ENCODE measurements at places on chromosomes 2 and 18.

DNA sequence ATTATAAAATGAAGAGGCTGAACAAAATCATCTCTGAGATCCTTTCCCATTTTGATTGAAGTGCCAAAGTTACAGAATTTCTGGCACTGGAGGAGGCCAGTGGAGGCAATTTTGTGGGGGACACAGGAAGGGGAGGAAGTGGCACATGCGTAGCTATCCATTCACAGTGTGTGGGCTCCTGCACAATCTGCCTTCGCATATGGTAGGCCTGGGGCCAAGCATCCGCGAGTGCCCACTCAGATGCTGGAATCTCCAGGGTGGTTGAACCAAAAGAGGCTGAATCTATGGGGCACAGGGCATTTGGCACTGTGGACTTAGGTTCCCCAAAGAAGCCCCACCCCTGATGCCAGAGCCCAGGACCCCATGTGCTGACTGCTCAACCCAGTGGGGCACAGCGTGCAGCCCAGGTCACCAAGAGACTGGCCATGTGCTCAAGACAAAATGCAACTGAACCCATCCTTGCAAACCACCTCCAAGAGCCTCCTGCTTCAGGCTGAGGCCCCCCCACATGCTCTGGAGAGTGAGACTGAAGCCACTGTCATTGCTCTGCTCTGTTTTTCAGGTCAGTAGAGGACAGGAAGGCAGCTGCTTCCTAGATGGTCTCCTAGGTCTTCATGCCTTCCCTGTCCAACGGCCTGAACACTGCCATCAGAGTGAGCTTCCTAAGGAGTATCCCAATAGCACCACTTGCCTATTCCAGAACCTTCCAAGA is 28.5 kb downstream of the ST8SIA5 start:
- peak; percentile 4 for DNase-seq

DNA sequence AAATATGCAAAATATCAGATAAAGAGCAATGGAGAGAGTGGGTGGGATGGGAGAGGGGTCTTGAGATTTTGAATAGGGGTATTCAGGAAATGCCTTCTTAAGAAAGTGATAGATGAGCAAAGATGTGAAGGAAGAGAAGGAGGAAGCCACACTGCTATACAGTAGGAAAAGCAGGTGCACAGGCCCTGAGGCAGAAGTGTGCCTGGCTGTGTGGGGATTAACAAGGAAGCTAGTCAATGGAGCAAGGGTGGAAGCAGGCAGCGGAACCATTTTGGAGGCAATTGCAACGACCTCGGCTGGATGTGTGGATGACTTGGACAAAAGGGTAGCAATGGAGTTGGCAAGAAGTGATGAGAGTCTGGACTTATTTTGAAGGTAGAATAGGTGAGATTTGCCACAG is 11.0 kb upstream of the CNGA3 start:
- no peak for DNase-seq

GRCh38 chr2:158488442-158489216 is 31.9 kb downstream of the PKP4 start:
- DNase-seq, result no peak

- DNase-seq, result peak; percentile 85
Measured at GRCh38 chr2:232523682-232524597, 2.0 kb upstream of the CHRND start.

GRCh38 chr2:62524293-62524941 is 18.4 kb upstream of the TMEM17 start:
- DNase-seq, result no peak

- DNase-seq, result peak; percentile 70
Measured at GRCh38 chr18:11947214-11948191, 33.8 kb upstream of the IMPA2 start.

DNA sequence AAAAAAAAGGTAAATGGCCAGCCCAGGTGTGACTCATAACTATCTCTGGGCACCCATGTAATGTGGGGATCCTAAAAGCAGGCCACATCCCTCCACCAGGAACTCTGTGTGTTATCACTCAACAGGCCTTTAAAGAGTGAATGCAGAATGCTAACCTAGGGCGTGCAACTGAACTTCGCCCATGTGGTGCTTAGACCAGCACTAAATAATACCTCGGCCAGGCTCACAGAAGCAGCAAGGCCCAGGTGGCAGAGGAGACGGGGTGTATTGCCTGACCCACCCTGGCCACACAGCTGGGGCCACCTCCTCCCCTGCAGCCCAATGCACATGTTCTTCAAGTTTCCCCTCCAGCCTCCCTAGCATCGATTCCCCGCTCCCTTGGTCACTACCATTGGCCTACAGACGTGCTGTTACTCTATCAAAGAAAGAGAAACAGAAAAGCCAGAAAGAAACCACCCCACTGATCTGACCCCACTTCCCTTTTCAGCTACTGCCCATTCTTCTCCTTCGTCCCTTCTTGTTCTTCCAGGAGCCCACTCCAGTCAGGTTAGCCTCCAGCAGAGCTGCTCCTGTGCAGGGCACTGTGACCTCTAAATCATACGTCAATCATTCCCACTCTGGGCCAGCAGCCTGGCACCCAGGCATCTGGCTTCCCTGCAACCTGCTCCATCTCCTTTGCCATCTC is 22.0 kb downstream of the FAM178B start:
- no peak for DNase-seq

DNA sequence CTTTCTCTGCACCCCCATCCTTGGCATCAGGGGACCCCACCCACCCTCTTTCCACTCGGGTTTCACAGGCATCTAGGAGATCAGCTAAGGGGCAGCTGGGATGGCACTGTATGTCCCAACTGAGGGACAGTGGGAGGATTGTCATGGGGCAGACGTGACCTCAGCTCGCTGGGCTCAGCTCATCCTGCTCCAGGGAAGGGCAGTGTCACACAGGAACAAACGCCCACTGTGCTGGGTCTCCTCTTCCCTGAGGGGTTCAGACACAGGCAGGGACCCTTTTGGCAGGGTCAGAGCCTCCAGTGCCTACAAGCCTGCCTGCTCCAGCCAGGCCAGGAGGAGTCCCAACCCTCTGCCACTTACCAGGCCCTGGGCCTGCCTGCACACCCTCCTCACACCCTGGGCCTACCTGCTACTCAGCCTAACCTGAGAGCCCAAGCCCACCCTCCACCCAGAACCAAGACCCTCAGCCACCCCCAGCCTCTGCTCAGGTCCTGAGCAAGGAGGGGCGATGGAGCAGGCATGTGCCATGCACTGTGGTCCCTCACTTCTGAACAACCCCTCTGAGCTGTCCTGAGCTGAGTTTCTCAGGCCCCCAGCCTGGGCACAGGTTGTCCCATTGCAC is 68.2 kb downstream of the HS1BP3 start:
- no peak for DNase-seq

DNA sequence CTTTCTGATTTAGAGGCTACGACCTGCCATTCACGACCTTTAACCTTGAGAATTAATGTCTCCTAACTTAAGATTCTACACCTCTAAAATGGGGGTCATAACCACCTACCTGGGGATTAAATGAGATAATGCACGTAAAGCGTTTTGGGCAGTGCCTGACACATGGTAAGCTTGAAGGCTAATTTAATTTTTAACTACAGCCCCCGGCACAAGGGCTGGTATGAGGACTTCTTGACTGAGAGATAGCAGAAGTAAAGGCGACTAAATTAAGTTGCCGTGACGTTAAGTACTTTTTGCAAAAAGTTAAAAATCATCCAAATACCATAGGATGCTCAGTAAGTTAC is 549 bp downstream of the MRPL35 start:
- DNase-seq, result no peak

- no peak for DNase-seq
Measured at GRCh38 chr2:138182937-138183312, 218.7 kb downstream of the HNMT start.

GRCh38 chr2:101975171-101975870 is 16.4 kb upstream of the IL1R2 start:
- DNase-seq, result no peak

DNA sequence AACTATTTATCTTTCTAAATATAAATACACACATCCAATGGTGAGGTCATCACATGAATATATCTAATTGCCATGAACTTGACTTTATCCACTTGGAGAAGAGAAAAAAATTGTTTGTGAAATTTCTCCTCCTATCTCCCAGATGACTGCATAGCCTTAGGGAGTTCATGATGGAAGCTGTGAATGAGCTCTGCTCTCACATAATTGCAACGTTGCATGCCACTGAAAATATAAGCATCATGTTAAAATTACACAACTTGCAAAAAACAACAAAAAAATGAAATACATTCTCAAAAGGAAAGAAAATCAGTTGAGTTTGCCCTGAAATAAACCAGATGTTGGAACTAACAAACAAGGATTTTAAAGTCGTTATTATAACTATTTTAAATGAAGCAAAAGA is 50.6 kb upstream of the OSR1 start:
- DNase-seq, result no peak

- no peak for DNase-seq
Measured at GRCh38 chr2:218777276-218777990, 4.5 kb upstream of the CYP27A1 start.

DNA sequence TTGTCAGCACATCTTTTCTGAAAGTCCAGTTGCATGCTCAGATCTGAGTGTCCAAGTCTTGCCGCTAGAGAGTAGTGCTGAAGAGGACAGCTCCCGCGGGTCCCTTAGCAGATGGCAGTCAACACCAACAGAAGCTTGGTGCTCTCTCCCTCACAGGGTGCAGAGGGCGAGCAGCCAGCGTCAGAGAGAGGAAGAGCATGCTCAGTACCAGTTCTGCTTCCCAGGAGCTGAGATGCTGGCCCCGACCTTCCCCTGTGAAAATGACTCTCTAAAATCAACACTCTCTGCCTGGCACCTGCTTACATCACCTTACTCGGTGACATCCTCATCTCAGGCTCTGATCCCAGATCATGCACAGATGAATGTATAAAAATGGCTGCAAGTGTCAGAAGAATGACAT is 86.0 kb upstream of the TWIST2 start:
- peak; percentile 81 for DNase-seq

- DNase-seq, result no peak
Measured at GRCh38 chr2:200455958-200456421, 53.9 kb downstream of the KCTD18 start.

DNA sequence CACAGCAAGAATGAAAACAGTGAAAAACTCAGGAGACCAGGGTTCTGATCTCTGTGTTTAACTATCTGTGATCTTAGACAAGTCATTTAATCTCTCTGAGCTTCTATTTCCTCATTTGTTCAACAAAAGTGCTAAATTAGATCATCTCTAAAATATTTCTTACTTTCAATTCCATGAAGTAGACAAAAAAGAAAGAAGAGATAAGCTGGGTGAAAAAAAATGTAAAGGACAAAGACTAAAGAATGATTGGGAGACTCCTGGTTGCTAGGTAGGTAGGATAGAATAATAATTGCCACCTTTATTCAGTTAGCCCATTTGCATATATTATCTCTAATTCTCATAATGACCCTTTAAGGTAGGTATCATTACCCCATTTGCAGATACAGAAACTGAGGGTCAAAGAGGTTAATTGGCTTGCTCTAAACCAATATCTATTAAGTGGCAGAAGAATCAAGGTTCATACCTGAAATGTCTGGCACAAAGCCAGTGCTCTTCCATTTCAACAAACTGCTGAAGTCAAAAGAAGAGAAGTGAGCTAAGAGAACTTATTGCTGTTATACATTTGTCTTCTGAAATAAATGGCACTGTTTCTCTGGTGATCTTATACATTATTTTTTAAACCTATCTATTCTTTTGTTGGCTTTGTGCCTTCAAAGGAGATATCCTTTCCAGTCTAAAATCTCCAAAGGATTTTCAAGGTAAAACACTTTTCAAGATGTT is 141.7 kb downstream of the OTX1 start:
- no peak for DNase-seq

- peak; percentile 73 for DNase-seq
Measured at GRCh38 chr2:237662671-237663093, 35.3 kb downstream of the LRRFIP1 start.

GRCh38 chr2:170332676-170333402 is 154.9 kb downstream of the MYO3B start:
- DNase-seq, result no peak

GRCh38 chr2:65706411-65706810 is 274.0 kb upstream of the SPRED2 start:
- DNase-seq, result no peak

DNA sequence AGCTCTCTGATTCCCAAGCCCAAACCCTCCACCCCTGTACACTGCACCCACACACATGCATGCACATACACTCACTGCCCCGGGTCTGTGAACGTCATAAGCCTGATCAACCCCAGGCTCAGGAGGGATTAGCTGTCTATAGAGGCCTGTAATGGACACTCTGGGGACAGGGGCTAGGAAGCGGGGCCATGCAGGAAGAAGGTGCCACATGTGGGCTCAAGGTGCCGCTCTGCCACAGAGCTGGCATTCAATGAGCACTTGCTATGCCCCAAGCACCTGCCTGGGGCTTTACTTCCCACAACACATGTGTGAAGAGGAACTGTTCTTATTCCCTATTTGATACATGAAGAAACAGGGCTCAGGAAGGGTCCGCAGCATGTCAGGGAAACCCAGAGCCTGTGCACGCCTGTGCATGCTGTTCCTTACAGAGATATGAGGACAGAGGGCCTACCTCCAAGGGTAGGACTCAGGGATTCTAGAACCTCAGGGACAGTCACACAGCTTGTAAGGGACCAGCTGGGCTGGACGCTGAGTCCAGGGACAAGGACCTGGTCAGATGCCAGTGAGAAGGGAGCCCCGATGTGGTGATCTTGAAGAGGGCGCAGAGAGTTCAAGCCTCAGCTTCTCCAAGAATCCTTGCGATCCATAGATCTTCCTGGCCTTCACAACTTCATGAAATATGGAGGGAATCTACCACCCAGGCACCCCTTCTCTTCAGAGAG is 5.0 kb downstream of the BIN1 start:
- no peak for DNase-seq

DNA sequence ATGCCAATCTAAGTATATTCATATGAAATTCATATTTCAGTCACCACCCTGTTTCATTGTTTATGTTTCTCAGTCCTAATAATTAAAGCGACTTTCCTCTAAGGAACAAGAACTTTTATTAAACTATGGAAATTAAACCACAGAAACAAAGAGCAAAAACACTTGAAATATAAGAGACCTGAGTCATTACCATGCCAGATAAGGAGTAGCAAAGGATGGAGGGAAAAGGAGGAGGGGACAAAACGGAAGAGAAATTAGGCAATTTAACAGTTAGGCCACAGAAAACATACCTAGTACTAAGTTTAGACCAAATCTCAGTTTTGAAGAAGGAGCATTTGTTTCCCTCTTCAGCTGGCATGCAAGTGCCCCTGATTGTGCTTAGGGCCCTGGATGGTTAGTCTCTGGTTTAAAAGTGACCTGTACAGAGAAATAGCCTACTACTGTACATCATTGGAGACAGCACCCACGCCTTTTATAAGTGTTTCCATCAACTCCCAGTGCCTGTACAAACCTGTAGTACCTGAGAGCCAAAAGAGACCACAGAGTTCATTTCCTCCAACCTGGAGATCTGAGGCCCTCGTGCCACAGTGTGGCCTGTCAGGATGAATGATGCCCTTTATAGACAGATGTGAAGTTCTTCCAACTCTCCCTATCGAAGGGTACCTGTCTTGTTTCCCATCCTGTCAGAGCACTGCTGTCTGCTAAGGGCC is 74.5 kb downstream of the SPATS2L start:
- no peak for DNase-seq

DNA sequence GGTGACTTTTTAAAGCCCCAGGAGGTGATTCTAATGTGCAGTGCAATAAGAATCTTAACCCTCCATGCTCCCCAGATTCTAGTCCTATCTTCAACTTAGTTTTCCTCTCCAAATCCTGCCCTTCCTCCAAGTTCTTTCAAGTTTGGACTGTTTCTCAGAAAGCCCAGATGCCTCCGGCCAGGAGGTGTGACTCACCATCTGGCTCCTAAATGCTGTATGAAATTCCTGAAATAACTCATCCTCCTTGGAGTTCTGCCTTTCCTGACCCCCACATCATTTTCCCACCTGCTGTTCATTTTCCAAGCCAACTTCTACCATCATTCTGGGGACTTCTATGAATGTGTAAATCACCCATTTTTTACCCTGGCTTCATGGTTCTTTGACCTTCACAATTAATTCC is 118.2 kb upstream of the NOL4 start:
- peak; percentile 7 for DNase-seq

Data from iPS-NIHi11 (cell line).